ENCODE measurements at places on chromosomes 1 and 21.

- DNase-seq: no peak
Observed at GRCh38 chr1:5994713-5995621, 2.7 kb upstream of the NPHP4 start.

- peak; percentile 30 for DNase-seq
Observed at GRCh38 chr1:240149484-240150094, 57.9 kb downstream of the FMN2 start.

GRCh38 chr1:156642265-156643048 lies 540 bp downstream of the BCAN start:
- DNase-seq: no peak

DNA sequence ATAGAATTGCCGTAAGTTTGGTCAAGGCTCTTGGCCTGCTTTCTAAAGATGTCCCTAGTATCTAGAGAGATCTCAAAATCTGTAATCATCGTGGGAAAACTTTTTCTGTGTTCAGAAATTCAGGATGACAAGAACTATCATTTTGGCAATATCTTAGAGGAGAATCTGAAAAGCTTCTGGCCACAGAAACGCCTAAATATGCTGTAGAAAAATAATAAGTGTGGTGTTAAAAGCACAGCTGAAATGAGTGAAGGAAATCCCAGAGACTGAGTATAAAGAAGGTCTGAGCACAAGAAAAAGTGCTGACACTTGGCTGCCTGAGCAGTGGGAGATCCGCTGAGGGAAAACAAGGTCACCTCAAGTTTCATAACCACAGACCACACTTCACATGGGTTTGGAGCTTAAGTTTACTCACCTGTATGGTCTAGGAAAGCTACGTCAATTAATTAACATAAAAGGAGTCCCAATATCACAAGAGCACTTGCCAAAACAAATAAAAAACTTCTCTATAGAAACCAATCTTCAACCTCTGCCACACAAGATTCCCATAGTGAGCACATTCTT lies 235.2 kb upstream of the IRF2BP2 start:
- DNase-seq: no peak

GRCh38 chr1:169260478-169261151 lies 107.0 kb downstream of the NME7 start:
- no peak for DNase-seq

DNA sequence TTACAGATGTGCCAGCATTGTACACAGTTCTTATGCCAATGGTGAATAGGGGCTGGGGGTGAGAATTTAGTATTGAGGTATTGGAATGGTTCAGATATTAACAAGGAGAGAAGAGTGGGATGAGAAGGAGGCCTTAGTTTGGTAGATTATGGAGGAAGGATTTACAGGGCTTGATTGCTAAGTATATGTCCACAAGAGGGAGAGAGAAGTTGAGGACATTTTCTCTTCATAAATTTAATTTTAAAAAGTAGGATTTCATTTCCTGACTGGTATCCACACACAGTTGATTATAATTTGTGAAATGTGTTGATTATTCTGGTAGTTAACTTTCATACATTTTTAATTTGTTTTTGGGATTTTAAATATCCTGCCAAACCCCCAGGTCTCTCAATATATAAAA lies 213.0 kb downstream of the ADGRL2 start:
- DNase-seq: no peak

DNA sequence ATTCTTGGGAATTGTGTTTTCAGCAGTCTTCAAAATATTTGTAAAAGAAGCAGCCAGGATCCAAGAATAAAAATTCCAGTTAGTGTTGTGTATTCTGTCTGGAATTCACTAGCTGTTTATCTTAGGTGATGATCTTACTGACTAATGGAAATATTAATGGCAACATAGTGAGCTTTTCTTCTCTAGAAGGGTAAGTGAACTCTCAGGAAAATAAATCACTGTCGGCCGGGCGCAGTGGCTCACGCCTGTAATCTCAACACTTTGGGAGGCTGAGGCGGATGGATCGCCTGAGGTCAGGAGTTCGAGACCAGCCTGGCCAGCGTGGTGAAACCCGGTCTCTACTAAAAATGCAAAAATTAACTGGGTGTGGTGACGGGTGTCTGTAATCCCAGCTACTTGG lies 87.4 kb upstream of the KIF1B start:
- no peak for DNase-seq

DNA sequence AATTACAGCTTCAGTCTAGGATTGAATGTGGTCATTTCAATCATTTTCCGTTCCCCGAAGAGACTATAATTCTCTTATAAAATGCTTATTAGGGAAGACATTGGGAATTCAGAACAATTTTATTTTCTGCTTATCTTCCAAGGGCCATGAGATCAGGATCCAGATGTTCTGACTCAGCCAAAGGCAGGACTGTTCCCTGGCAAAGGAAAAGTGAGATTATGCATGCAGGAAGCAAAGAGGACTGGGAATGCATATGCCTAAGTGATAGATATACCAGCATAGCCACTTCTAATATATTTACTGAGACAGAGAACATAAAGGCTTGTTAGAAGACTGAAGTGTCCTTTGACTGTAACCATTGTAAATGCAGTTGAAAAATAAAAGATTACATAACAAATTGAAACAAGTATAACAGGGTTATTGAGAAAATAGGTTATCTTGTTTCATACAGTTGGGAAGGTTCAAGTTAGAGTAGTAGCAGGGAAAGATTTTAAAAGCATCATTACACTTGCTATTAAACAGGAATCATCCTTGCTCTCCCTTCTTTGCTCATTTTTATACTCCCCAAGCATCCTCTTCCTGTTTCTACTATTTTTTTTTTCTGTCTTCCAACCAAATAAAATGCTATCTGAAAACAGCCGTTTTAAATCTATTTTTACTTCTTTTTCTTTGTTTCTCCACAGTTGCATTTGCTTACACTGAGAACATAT lies 439.6 kb upstream of the ADAMTS5 start:
- DNase-seq: peak; percentile 10

DNA sequence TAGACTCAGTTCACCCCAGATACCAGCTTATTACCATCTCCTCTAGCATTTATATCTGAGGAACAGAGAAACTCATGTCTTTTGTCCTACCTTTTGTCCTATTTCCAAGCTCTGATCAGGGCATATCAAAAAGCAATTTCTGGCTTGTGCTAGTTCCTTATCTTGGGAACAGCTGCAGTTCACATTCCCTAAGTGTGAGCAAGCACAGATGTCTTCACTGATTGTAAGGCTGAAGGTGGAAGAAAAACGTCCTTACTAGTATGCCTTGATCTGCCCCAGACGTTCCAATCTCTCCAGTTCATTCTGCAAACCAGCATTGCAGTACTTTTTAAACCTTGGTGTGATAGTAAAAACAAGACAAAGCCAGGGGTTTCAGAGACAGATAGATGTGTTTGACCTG lies 139.8 kb downstream of the NCAM2 start:
- DNase-seq: no peak

GRCh38 chr1:33057095-33057494 lies 20.4 kb upstream of the AK2 start:
- DNase-seq: no peak

DNA sequence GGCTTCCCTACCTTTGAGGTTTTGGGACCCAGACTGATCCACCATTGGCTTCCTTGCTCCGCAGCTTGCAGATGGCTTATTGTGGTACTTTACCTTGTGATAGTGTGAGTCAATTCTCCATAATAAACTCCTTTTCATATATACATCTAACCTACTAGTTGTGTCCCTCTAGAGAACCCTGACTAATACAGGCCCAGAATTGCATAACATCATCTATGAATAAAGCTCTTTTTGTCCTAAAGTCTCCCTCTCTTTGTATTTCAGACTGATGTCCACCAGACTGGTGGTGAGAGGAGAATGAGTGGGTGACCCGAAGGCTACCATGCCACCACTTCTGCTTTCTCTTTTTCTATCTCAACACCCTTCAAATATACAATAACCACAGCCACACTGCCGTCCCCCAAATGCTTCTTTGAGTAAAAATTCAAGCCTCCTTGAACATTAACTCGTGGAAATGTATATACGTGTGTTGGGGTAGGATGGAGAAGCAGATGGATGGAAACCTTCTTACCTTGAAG lies 265.7 kb downstream of the PTBP2 start:
- no peak for DNase-seq

DNA sequence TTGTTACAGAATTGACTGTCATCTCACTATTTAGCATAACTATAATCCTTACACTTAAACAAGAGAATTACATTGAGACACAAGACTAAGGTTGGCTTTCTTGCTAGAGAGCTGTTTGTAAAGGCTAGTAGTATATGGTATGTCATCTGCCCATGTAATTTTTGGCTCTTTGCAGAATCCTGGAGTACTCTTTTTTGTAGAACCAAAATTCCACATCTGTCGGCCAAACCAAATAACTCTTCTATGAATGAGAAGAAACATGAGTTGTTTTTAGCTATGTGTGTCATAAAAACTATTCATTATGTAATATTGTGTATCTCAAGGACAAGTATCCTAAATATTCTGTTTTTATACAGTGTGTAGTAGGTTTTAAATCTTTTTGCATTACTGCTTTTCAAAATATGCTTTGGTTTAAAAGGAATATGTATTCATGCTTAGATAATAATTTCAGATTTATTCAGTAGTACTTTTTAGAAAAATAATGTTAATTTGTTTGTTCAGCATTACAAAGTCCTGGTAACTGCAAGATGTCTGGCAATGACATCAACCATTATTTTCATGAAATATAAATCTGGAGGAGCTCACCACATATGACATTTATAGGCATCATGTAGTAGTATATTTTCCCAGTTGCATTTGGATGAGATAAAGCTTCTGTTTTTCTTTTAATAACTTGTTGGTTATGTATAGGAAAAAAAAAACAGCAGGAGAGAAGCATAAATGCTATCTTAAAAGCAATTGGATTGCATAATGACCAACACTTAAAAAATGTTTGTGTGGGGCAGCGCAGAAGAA lies 159.8 kb downstream of the HS2ST1 start:
- DNase-seq: no peak

DNA sequence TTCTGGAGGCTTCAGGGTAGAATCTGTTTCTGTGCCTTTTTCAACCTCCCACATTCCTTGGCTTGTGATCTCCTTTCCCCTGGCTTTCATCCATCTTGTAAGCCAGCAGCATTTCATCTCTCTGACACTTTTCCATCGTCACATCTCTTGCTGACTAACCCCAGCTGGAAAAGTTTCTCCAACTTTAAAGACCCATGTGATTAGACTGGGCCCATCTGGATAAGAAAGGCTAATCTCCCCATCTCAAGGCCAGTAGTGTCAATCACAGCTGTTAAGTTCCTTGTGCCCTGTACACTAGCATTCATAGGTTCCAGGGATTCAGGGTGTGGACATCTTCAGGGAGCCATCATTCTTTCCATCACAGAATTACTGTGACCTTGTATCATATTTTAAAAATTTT lies 452.1 kb downstream of the TTLL7 start:
- DNase-seq: no peak

- DNase-seq: no peak
Observed at GRCh38 chr1:117066367-117066766, 6.2 kb downstream of the TTF2 start.

- no peak for DNase-seq
Observed at GRCh38 chr1:22625262-22625925, 11.0 kb upstream of the C1QA start.

GRCh38 chr1:23103001-23103889 lies 65.4 kb downstream of the LUZP1 start:
- DNase-seq: no peak

DNA sequence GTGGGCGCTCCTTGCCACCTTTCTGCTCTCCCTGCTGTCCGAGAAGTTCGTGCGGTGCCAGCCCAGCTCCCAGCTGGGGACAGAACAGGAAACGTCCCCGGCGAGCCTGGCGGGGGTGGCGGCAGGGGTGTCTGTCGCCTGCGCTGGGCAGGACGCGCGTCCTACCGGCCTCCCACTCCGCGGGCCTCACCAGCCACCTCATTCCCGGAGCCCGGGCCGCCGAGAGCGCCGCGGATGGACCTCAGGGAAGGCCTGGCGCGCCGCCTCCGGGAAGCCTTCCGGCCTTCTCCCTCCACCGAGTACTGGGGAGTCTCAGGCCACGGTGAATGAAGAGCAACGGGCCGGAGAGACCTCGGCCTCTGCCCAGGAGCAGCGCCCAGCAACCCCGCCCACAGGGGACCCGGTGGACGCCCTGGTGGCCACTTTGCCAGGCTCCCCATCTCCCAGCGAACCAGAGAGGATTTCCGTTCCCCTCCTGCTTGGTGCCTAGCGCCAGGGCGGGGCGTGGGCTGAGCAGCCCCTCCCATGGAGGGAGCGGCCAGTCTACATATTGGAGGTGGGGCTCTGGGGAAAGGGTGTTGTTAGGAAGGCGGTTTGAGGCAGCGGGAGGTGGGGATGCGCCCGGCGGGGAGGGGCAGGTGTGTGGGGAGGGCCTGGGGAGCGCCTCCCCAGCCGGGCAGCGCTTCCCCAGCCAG lies 9.5 kb upstream of the TNFRSF14 start:
- no peak for DNase-seq

GRCh38 chr1:2430592-2430973 lies 18.2 kb upstream of the PEX10 start:
- no peak for DNase-seq

- no peak for DNase-seq
Observed at GRCh38 chr21:44723177-44724131, 12.1 kb upstream of the TSPEAR start.

GRCh38 chr1:246527402-246528088 lies 20.5 kb upstream of the SMYD3 start:
- DNase-seq: no peak

GRCh38 chr1:192610112-192610889 lies 25.6 kb upstream of the RGS13 start:
- DNase-seq: no peak
